ENCODE measurements at places on chromosomes 13 and 19.

- DNase-seq, result no peak
These were observed 351.1 kb downstream of the DCT start for GRCh38 chr13:94128430-94128829.

DNA sequence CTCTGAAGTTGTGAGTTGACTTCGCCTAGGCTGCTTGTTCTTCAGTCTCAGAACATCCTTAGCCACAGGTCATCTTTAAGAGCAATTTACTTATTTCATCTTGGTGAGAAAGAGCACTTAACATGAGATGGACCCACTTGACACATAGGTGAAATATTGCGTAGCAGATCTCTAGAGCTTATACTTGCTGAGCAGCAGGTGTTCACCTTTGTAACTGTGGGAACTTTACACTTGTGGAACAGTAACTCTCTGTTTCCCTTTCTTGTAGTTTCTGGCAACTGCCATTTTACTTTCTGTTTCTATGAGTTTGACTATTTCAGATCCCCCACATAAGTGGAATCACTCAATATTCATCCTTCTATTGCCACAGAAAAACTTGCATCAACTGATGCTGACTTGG lies 95.7 kb downstream of the SLC10A2 start:
- DNase-seq, result no peak

DNA sequence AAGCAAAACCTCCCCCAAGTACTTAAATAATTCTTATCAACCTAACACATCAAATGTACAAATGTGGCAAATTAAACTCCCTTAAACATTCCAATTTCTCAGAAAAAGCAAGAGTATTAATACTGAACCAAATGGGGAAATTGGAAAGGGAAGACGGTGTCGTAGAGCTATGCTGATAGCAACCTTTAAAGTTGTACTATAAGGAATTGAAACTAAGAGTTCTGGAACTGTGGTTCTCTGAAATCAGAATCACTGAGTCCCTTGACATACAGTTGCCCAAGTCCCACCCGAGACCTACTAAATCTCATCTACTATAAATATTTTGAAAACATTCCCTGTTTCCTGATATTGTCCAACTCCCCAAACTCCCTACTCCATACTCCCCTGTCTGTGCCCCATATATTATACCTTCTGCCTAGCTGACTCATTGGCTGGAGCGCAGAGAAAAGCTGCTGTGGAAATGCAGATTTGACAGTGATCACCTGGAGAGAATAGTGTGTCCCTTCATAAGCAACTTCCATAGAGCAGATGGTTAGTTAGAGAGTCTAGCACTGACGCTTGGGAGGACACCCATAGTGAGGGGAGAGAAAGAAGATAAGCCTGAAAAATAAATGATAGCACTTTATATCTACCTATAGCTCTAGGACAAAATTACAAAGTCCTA lies 51.4 kb upstream of the ITM2B start:
- no peak for DNase-seq

DNA sequence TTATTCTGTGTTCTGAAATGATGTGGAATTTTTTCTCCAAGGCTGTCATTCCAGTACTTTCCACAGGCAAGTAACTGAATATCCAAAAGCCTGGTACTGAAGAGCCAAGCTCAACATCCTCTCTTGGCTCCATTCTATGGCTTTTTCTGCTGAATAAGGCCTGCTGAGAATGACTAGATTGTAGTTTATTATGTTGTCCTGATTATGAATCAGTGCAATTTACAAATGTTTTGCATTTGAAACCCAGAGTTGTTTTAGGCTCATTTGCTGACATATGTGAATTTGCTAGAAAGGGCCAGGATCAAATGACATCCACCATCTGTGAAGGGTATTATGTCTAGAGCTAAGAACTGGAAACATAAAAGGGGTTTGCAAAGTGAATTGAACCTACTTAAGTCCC lies 596.6 kb downstream of the KCTD12 start:
- no peak for DNase-seq

GRCh38 chr19:15453906-15454860 lies 4.4 kb upstream of the WIZ start:
- DNase-seq, result no peak

DNA sequence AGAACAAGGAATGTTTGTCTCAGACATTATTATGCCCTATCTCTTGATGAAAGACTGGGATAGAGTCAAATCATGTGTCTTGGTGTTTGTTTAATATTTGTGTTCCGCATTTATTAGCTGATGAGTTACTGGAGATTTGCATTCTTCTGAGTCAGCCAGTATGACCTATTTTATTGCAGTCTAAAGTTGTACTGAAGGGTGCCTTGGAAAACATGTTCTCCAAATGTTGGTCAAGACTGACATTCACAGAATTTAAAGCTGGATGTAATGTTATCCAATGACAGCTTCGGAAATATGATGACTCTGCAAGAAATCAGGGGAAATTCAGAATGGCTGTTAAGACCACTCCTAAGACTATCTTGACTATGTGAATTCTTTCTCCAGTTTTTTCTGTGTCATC lies 134.0 kb downstream of the KCNRG start:
- no peak for DNase-seq

DNA sequence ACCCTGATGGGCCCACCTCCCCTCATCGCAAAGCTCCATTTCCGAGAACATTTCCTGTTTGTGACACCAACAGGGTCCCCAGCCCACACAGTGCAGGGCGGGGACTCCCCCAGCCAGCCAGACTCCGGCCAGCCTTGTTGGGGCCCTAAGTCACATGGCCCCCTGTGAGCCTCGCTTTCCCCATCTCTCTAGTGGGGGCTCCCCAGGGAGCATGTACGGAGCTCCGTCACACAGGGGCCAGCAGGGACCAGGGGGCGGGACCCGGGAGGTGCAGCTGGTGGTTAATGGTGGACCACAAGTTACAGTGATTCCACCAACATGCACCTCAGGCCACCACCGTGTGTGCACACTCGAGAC lies 1.7 kb downstream of the TBXA2R start:
- DNase-seq, result no peak

- no peak for DNase-seq
These were observed 1.3 kb upstream of the CALM3 start for GRCh38 chr19:46599716-46600373.

All from AML-193 (cell line).